Lung microvascular endothelial cell (primary cell): ENCODE measurements at places on chromosomes 12 and 14. TPM values are rescaled to one million over a fixed set of nuclear protein-coding genes. Genes with fewer than 3 reads are reported as not detected.

GRCh38 chr14:86613126-86613525 is 1083.2 kb downstream of the FLRT2 start:
- no peak for DNase-seq

PAPLN gene
- 16.3 and 48.4 TPM in 2 replicates for total RNA-seq

DNA sequence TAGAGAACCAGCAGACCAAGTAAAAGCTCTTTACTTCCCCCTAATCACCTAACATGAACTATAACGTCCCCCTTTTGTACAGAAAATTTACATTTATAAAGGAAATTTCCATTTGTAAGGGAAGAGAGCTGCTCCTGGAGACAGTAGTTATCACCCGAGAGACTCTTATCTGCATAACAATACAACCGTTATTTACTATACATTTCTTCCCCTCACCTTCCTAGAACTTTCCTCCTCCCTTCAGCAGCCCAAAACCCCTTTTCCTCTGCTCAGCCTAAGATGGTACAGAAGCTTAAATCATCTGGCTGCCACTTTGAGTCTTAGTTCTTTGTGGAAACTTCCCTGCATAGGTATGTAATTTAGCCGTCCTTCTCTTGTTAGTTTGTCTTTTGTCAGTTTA is 40.4 kb upstream of the ETV6 start:
- no peak for DNase-seq

GPR137C gene
- total RNA-seq = 0.44 and 0.79 TPM in 2 replicates

- peak; percentile 59 for DNase-seq
Observed at GRCh38 chr12:12349711-12350665, at the start of gene MANSC1. MANSC1 (minus strand) TSS chr12:12350242; CDS start chr12:12343314, 6,928 bp downstream.

DNA sequence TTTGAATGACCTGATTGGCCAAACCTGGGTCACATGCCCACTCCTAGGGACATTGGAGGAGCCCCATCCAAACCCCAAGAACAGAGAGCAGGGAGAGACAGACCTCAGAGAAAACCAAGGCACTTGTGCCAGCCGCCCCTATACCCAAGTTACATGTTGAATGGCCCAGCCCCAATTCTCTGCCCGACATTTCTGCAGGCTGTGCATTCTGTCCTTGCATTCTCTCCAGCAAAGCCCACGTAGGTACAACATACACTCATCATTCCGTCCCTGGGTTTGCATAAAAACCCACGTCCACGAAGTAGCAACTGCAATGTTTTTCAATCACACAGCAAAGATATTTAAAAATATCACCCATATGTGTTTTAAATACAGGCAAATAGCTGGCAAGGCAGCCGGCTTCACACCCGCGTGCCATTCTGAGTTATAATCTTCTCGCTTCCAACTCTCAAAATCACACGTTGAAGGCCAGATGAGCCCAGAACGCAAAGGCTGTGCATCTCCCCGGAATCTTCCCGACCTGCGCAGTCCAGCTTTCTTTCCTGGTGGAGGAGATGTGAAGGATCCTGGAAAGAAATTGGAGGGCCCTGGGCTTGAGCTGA is 91.7 kb upstream of the MYL2 start:
- DNase-seq = no peak

DNA sequence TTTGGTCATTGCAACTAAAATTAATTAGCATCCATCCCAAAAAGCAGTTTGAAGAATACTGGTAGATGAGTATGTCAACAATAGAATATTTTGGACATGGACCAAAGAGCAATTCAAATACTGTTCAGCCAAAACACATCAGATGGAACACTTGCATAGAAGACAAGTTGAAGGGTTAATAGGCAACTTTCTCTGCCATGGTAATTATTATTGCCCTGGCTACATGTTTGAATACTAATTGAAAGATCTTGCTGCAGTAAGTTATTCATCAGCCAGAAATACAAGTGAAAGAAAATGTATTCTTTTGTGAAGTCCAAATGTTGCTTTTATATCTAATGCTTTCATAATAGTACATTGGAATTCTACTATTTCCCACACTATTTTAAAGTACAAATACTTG is 10.1 kb downstream of the ANO6 start:
- no peak for DNase-seq

CLEC9A gene
- not detected in 2 replicates for total RNA-seq

ACSM4 gene
- total RNA-seq = not detected in 2 replicates

DNA sequence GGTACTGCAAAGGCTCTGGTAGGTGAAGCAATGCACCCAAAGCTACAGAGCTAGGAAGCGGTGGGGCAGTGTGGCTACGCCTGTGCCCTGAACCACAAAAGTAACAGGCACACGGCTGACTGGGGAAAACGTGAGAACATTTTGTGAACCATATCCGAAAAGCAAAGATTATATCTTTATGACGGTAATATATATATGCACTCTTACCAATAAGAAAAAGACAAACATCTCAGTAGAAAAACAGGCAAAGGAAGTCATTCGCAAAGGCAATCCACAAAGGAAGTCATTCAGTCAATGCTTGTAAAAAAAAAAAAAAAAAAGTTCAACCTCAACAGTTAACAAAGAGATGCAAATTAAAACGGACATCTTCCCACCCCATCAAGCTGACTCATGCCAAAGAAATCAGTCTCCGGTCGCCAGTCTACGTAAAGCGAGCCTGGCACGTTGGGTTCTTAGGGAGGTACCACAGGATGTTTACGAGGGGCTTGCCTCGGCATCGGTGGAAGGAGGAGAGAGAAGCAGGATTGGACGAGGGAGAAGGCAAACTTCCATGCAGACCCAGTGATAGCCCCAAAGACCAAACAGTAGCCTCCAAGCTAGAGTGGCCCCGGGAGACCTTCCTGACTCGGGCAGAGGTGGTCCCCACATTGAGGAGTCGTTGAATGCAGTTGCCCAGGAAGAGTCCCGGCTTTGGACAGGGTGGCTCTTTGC is 39.4 kb upstream of the PPP2R5C start:
- peak; percentile 30 for DNase-seq

DNA sequence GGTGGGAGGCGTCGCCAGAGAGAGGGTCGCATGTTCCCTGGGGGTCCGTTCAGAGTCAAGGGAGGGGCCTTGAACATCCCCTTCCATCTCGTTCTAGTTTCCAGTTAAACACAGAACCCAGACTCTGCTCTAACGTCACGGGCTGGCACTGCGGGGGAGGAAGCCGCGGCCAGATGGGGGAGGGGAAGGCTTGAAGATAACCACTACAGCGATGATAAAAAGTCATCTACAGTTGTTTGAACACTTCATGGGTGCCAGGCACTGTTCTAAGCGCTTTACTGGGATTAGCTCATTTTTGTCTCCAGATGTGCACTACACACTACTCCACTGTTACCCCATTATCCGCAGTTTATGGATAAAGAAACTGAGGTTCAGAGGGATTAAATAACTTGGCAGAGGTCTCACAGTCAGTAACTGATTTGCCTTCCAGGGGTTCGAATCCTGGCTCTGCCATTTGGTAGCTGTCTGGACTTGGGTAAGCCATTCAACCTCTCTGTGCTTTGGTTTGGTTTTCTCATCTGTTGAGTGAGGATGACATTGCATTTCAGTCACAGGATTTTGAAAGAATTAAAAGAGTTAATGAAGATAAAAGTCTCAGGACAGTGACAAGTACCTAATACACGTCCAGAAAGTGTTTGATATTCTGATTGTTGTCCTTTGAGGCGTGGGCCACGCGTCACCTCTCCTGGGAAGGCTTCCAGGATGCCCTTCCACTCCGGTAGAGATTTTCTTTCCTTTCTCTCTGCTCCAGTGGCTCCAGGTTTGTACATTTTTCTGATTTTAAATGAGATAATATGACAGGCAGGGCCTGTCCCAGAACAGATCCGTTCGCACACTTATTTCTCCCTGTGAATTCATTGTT is 798 bp upstream of the RASAL1 start:
- DNase-seq = no peak

DNA sequence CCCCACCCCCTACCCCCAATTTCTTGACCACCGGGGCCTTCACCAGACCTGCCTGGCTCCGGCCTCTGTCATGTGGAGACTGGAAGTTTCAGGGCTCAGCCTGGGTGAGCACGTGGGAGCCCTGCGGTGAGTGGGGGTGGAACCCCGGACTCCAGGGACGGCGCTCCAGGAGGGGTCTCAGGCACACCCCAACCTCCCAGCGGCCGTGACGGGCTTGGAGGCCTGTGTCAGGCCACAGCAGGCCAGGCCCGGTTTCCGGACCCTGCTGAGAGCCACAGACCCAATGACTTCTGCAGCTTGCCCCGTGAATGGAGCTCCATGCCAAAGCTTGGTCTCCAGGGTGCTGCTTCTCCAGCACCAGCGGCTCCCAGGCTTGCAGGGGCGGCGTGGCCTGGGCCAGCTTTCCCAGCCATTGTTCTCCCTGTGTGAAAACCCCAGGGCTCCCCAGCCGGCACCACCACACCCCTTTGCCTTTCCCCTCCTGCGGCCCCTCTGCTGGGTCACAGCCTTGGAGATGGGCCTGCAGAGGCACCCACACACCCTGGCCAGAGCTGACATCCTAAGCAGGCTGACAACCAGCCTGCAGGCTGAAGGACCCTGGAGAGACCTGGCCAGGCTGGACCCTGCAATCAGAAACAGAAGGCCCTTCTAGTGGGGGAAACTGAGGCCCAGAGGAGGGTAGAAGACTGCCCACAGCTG is 186.2 kb upstream of the C14orf180 start:
- no peak for DNase-seq

WNT5B gene
- total RNA-seq = 0.20 and 0.22 TPM in 2 replicates

INSM2 gene
- total RNA-seq = not detected in 2 replicates

CD27 gene
- not detected in 2 replicates for total RNA-seq

ACOT4 gene
- 0.44 and 0.99 TPM in 2 replicates for total RNA-seq
